Chondrocyte (in vitro differentiated cells): ENCODE measurements at places on chromosomes 7 and 10. TPM values are rescaled to one million over a fixed set of nuclear protein-coding genes. Genes with fewer than 3 reads are reported as not detected.

CAMK1D gene
- total RNA-seq = 31.2 to 36.3 TPM (median 34.7 TPM) in 3 replicates

DNA sequence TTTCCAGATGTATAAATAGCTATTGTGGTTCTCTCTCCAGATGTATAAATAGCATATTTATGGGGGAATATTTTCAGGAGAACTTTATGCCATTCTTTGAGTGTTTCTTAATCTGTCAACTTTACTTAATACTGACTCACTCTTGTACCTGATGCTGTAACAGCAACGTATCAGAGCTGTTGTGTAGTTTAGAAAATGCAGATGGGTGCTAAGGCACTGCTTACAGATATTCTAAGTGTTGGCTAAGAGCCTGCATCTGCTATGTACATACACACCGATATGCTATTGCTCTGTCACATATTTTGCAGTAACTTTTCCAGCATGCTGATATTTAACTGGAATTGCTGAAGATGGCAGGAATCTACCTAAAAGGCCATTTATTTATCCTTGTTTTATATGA is 71.9 kb downstream of the WDR37 start:
- no peak for DNase-seq

GRCh38 chr10:30704026-30704600 is 74.6 kb upstream of the LYZL2 start:
- DNase-seq = no peak

- no peak for DNase-seq
Measured at GRCh38 chr10:1343176-1343575, 287.0 kb downstream of the WDR37 start.

GRCh38 chr10:74947781-74948401 is 121.5 kb downstream of the KAT6B start:
- no peak for DNase-seq

DNA sequence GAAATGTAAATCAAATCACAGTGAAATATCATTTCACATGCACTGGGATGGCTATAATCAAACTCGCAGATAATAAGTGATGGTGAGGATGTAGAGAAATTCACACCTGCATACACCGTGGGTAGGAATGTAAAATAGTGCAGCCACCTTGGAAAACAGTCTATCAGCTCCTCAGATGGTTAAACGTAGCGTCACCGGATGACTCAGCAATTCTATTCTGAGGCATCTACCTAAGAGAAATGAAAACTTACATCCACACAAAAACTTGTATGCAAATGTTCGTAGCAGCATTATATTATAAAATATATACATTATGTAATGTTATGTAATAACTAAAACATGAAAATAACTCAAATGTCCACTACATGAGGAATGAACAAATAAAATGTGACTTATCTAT is 38.9 kb downstream of the SH3PXD2A start:
- no peak for DNase-seq

DNA sequence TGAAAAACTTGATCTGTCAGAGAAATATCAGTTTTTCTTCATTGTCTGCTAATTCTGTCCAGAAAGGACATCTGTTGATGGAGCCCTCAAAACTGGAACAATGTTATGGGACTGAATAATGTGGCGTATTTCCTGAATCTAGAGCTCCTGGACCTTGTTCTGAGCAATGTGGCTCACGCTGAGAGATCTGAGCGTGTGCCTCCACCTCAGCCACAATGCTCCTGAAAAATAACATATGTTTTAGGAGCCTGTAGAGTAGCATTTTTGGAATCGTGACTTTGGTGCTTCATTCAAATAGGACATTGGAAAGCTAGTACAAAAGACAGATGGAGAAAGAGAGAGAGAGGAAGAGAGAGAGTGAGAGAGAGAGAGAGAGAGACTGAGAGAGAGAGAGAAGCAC is 110.3 kb downstream of the BMPER start:
- no peak for DNase-seq

GIMAP2 gene
- not detected in 3 replicates for total RNA-seq

GRCh38 chr10:29252811-29253689 is 35.8 kb upstream of the LYZL1 start:
- DNase-seq = no peak

DNA sequence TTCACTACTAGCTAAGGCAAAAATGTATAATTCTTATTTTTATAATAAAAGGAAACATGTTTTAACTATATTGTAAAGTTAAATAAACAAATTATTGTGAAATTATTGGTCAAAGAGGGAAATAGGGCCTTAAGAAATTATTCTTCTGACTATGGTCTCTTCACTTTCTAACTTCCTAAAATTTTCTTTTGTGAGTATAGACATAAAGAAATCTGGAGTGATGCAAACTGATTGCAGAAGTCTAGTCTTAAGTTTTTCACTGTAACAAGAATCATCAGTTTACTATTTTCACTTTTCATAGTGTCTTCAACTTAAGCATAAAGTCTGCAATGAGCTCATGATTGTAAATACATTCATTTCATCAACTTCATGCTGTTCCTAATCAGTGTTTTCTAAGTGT is 525.4 kb downstream of the TFEC start:
- no peak for DNase-seq

DNA sequence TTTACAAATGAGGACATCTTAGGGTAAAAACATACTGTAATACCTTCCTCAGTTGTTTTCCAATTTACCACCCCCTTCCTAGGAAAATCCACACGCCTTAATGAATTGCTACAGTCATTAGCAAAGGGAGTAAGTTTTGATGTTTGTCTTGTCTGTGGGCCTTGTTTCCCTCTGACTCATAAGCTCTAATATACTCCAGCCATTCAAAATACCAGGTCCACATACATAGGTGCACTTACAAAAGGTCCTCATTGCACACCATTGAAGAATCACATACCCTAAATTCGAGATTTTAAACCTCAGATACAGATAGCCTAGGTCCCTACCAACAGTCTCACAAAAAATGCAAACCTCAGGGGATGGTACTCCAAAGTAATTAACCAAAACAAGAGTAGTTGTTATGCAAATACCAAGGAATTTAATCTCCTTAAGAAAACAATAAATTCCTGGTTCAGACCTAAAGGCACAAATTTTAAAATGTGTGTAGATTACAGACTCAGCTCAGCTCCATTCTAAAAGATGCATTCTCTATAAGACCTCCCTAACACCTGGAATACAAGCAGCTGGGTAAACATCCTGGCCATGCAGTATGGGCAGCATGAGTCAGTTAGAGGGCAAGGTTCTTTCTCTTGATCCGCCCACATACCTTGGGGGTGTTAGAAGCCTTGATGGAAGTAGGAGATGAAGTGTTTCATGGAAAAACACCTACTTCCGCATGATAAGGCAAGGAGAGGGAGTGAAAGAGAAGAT is 3.0 kb upstream of the LIPK start:
- DNase-seq = no peak

GRCh38 chr7:5693529-5693928 is 87.9 kb downstream of the RNF216 start:
- DNase-seq = no peak

GRCh38 chr7:52107355-52107754 is 790.7 kb upstream of the COBL start:
- DNase-seq = no peak

- no peak for DNase-seq
Measured at GRCh38 chr10:43899224-43899959, 250.7 kb upstream of the ZNF32 start.

DNA sequence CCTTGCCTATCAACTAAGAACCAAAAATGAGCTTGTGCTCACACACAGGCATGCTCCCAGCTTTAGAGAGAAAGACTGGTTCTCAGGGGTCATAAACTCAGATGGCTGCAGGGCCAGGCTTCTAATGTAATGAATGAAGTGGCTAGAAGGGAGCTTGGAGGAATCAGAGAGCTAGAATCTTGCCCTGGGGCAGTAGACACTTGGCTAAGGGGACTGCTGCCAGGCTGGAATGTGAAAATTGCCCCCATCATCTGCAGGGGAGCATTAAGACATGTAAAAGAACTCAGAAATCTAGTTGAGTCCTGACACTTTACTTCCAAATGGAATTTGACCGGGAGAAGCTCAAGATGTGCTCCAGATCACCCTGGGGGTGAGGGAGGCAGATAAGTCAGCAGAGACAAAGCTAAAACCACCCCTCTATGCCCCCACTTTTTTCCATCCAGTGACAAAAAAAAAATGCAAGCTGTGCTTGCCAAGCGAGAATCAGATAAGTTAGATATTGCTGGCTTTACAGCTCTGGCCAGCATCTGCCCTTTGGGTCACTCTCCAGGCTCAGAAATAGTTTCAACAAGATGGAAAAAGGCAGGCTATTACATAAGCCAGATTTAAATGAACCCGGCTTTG is 2.3 kb upstream of the SLC16A9 start:
- no peak for DNase-seq

- DNase-seq = no peak
Measured at GRCh38 chr7:77753173-77753572, 45.1 kb downstream of the TMEM60 start.

SYNPO2L gene
- total RNA-seq = 0.13 to 0.45 TPM in 2 of 3 replicates, not detected in the other

DNA sequence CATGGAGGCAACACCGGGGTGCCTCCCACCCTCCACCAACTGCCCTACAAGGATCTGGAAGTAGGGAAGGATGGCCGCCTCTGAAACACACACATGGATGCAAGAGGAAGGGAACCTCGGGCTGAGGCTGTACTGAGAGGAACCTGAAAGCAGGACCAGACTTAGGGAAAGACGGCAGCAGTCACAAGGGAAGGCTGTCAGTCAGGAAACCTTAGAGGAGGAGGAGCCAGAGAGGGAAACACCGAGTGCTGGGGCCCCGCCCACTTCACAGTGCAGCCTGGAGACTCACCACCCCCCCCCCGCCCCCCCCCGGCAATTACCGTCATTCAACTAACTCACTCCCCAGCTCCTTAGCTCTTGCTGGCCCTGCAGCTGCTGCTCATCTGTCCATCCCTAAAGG is 2.5 kb downstream of the CYREN start:
- no peak for DNase-seq

DNA sequence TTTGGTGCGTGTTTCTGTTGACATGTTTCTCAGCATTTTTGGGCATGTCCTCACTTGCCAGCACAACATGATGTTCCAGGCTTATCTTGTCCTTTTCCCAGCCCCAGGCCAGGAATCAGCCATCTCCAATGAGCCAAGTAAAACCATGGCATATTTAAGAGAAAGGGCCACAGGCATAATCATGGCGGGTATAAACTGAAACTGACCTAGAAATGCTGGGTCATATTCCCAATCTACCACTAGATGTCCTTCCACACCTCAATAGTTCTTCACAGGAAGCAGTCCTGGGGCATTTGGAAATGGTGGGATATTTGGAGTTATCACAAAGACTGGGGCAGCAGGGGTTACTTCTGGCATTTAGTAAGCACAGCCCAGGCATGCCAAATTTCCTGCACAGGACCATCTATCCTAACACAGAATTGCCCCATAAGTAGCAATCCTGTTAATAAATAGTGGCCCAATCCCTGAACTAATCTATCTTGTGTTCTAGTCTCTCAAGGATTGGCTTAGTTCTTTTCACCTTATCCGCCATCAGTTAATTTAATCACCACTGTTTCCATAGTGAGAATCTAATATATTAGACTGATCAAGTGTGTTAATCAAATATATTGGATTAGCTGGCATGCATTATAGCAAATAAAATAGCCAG is 101.6 kb downstream of the NPSR1 start:
- DNase-seq = no peak

GRCh38 chr7:133668296-133669060 is 415.6 kb downstream of the EXOC4 start:
- DNase-seq = no peak

DNA sequence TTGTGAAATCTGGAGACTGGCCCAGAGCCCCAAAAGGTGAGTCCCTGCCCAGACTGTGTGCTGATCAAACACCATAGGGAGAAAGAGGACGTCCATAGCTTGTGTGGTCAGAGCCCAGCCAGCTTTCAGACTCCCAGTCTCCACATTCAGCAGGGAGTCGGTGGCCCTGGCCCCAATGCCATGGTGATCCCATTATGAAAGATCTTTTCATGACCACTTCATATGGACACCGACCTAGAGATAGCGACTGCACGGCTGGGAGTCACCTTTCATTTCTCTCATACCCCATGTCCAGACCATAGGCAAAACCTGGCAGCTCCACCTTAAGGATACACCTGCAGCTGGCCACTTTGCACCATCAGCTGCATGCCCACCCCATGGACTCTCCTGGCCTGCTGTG is 126.4 kb downstream of the ARHGAP22 start:
- no peak for DNase-seq

GRCh38 chr7:100089458-100090196 is 858 bp downstream of the COPS6 start:
- DNase-seq = no peak

GNGT1 gene
- not detected in 3 replicates for total RNA-seq

GRCh38 chr10:132136689-132137088 is 50.1 kb upstream of the DPYSL4 start:
- peak; percentile 69 for DNase-seq

DNA sequence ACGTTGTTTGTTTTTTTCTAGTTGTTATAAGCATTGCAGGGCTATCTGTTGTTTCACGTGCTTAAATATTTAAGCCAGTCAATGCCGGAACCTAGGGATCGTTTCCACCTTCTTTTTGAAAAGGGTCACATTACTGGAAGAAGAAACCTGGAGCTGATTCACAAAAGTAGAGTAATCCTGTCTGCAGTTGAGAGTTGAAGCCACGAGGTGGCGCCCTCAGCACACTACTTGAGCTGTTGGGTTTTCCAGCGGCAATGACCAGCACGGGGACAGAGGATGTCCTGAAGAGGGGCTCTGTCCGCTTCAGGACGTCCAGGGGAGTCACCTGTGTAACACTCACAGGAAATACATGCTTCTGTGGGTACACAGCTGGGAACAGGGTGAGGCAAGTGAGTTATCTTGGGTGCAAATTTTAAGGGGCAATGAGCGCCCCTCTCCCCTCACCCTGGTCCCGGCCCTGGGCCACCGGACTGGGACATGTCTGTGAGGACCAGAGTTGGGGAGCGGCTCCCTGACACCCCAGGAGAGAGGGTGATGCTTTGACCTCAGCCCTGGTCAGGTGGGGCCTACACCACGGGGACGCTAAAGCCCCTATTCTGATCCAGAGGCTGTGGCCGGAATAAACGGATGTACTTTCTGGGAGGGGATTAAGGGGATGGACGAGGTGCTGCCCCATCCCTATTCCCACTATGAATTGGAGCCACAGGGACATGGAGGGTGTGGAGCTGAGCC is 26.3 kb upstream of the WDFY4 start:
- DNase-seq = no peak

- DNase-seq = no peak
Measured at GRCh38 chr7:99644431-99644830, 27.7 kb downstream of the ZSCAN25 start.

DNA sequence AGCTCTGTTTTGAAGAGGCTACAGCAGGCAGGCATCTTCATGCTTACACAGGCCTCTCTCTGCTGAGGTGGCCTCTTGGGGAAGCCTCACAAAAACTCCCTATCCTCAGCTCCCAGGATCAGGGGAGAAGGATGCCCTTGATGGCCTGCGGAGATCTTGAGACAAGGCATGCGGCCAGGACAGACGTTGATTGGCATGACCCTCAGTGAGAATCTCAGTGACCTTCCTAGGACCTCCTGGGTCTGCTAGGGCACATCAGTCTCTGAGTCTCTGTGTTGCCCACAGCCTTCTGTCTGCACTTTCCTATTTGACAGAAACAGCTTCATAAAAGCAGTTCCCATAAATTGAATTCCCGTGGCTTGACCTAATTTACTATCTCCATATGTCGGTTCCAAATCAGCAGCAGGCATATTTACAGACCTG is 1005.8 kb upstream of the C7orf33 start:
- no peak for DNase-seq
